C1 segment of cervical spinal cord (tissue), 14 donors: ENCODE measurements at places on chromosomes 13 and 19.
A peak's percentile ranks its signal among the peaks of the same experiment; 100 is the strongest.

DNA sequence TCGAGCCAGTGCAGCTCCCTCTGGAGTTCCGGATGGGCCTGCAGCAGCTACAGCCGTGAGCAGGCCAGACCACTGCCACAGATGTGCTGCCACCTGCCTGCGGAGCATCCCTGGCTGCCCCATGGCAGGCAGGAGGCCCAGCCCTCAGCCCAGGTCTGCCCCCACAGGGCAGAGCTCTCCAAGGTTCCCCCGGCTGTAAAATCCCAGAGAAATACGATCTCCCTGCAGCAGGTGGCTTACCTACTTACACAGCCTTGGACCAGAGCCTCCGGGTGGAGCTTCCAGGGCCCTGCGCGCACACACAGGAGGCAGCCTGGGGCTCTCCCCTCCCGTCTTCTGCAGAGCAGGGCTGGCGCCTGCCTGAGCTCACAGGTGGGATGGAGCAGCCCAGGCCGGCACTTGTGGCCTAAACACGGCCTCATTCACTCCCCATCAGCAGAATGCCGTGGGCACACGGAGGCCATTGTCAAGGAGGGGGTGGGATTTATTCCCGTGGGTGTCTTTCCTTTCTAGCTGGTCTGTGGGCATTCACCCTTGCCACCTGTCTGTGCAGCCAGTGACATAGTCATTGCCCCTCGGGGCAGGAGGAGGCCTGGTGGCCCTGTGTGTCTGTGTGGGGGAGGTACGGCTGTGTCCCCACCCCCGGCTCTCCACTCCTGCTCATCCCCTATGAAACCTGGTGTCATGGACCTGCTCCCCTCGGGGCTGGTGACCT lies 118.0 kb downstream of the KDM4B start:
- no peak for DNase-seq

DNA sequence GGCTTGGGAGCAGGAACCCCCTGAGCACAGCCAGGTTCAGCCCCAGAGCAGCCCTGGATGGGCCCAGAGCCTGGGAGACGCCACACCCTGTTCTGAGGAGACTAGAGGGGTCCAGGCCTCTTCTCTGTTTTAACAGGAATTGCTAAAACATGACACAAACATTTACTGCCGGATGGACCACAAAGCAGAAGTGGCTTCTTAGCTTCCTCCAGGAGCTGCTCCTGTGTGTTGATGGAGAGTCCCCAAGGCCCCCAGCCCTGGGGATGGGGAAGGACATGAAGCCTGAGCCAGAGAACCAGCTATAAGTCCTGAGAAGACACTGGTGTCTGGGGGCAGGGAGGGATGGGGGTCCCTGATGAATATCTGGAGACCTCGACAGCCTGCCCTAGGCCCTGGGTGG lies 14.6 kb downstream of the CEACAM3 start:
- no peak for DNase-seq

DNA sequence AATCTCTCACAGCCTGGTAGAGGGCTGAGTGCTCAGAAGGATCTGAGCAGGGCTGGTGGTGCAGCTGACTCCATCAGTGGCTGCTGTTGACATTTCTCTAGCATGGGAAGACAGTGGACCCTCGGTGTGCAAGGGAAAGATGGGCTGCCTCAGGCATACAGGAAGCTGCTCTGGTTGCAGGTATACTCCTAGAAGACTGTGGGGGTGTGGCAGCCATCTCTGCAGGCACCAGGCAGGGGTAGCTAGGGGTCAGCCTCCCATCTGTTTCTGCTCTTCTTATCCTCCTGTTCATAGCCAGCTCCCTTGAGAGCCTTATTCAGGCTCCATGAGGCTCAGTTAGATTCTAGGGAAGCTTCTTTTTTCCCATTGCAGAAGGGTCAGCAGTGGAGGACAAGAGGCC lies 475.5 kb downstream of the TSHZ3 start:
- no peak for DNase-seq

DNA sequence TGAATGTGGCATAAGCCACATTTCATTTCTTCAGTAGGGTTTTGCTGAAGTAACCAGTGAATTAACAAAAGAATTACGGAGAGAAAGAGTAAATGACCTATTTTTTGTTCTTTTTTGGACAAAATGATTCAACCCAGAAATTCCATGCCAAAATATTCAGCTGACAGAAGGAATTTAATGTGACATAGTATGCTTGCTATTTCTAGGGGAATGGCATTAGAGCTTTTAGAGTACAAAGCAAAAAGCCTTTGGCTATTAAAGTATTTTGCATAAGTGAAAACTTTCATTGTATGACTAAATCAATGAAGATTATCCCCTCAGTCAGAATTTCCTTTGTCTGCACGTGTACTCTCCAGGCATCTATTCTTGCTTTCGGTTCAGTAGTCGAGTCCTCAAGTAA lies 465.3 kb downstream of the COG6 start:
- DNase-seq: no peak

DNA sequence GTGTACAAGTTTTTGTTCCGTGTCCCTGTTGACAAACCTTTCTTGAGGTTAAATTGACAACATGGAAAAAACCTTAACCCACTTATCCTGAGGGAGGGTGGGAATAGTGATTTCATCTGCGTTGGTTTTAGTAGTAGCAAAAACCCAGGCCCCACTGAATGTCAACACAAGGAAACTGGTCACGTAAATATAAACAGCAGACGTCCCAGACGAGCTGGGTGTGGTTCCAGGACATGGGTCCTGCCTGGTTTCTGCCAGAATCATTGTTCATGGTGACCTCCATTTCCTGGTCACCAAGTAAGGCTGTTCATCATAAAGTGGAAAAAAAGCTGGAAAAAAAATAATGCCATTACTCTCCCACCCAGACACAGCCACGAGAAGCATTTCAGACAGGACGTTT lies 16.9 kb upstream of the F2RL3 start:
- no peak for DNase-seq

DNA sequence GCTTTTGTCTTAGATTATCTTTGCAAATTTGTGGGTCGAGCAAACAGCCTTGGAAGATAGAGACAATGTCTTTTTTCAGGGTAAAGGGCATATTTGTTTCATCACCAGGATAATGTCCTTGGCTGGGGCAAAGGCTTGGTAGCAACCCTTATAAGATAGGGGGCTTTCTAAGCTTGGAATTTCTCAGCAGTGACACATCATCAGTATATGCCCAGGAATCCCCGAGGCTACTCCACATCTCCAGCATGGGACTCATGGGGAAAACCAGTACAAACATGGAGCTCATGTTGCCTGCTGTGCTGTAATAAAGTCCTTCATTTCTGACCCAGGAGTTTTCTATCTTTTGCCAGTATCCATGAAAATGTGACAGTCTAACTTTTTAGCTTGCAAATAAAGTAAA lies 77.1 kb downstream of the DCLK1 start:
- no peak for DNase-seq

- peak; percentile 3 for DNase-seq
Observed at GRCh38 chr19:46372901-46373490, 26.1 kb downstream of the PPP5C start.

GRCh38 chr19:3115411-3115810 lies 20.4 kb upstream of the GNA15 start:
- no peak for DNase-seq

DNA sequence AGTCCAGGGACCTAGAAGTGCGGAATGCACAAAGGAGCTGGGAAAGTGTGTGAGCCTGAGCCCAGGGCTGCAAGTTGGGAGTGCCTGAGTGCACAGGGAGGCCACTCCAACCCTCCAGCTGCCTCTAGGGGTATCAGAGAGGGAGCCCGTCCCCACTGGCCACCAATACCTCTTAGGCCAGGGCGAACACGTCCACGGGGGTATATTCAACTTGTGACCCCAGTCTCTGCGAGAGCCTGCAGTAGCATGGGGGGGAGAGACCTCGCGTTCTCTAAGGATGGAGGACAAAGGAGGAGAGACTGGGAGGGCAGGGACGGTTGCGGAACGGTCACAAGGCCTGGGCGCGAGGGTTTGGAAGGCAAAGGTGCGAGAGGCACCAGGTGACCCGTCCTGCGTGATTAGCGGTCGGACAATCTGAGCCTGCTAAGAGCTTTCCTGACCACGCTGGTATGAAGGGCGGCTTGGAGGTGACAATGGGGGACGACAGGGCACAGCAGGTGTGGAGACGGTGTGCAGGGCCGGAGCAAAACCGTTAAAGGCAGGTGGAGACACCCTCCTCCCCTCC lies 676 bp downstream of the CD320 start:
- no peak for DNase-seq
